IPS DF 6.9 (cell line): ENCODE measurements at places on chromosomes 1 and 21.

- no peak for DNase-seq
Measured at GRCh38 chr1:208851366-208851765, 607.2 kb upstream of the PLXNA2 start.

DNA sequence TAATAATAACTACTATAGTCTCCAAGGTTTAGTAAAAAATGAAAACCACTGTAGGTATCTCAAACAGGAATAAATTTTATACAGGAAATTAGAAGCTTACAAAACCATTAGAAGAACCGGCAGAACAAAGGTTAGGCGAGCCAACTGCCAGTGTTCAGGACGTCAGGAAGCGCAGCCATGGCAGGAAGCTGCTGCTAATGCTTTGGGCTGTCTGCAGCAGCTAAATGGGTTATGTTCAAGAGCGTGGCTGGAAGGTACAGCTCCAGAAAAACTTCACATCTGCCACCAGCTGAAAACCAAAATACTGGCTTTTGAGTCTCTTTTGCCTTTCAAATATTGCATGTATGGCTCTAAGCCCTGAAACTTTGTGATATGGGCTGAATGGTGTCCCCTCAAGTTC is 35.7 kb upstream of the MYSM1 start:
- no peak for DNase-seq

- DNase-seq, result no peak
Measured at GRCh38 chr1:184588701-184589100, 166.0 kb downstream of the EDEM3 start.

DNA sequence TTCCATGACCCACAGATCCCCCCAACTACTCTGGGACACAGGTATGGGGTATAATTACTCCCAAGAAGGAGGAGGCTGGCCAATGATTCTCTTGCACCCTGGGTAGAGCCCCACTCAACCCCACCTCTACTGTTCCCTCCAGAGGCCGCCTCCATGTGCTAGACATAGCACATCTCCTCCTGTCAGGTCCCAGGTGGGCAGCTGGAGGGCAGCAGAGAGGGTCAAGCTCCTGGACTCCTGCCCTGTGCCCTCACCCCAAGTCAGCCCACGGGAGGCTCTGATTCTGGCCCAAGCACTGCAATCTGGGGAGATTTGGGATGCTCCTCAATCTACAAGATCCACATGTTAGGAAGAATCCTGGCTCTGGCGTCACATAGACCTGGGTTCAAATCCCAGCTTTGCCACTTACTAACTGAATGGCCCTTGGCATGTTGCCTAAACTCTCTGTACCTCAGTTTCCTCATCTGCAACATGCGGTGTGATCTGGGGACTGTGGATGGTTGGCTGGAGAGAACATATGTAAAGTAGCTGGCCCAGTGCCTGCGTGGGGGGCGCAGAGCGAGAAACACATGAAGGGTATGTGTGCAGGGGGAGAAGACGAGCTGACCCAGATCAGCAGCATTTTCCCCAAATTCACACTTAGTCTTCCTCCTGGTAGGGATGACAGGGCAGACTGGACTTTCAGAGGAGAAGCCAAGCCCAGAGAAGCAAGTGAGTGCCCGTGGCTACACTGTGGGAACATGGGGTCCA is 23.2 kb downstream of the TNNT2 start:
- DNase-seq, result no peak

DNA sequence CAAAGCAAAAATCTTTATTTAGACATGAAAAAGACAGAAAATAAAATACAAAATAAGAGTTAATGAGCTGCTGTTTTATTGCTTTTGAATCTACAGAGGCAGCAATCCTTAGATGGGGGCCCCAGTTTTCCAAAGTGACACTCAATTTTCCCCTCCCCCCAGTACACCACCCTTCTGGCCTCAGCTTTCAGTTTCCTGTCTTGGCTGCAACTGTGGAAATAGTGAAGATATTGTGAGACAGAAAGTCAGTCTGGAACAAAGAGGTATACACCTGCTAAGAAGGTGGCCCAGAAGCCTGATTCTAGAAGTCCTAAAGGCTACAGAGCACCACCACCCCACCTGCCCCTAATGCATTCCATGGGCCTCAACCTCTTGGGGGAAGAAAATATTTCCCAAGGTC is 1.1 kb upstream of the MTMR11 start:
- no peak for DNase-seq

DNA sequence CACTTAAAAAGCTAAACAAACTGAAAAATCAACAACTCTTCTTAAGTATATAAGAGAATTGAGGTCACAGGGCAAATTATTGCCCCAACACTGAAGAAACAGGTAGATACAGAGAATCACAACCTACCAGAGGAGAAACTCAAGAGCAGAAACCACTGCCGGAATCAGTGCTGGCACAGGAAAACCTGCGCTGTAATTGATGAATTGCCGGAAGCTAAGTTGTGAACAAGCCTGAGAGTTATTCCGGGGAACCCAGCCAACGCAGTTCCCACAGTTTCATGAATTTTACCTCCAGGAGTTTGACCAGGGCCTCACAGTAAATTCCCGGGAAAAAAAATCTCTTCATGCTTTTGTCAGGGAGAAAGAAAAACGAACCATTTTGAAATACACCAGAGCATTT is 657.1 kb upstream of the BRINP3 start:
- no peak for DNase-seq

- DNase-seq, result no peak
Measured at GRCh38 chr1:183873642-183874041, 68.7 kb downstream of the RGL1 start.

GRCh38 chr1:182170891-182171461 is 109.5 kb upstream of the ZNF648 start:
- no peak for DNase-seq

GRCh38 chr1:66290761-66291530 is 243.0 kb upstream of the SGIP1 start:
- DNase-seq, result no peak

- DNase-seq, result no peak
Measured at GRCh38 chr1:13505020-13505419, 8.8 kb downstream of the LRRC38 start.

- no peak for DNase-seq
Measured at GRCh38 chr1:182217967-182218366, 156.5 kb upstream of the ZNF648 start.

GRCh38 chr1:15727424-15727823 is 8.6 kb upstream of the SLC25A34 start:
- DNase-seq, result no peak

- DNase-seq, result peak; percentile 39
Measured at GRCh38 chr1:159421821-159422220, 10.2 kb upstream of the OR10J4 start.

DNA sequence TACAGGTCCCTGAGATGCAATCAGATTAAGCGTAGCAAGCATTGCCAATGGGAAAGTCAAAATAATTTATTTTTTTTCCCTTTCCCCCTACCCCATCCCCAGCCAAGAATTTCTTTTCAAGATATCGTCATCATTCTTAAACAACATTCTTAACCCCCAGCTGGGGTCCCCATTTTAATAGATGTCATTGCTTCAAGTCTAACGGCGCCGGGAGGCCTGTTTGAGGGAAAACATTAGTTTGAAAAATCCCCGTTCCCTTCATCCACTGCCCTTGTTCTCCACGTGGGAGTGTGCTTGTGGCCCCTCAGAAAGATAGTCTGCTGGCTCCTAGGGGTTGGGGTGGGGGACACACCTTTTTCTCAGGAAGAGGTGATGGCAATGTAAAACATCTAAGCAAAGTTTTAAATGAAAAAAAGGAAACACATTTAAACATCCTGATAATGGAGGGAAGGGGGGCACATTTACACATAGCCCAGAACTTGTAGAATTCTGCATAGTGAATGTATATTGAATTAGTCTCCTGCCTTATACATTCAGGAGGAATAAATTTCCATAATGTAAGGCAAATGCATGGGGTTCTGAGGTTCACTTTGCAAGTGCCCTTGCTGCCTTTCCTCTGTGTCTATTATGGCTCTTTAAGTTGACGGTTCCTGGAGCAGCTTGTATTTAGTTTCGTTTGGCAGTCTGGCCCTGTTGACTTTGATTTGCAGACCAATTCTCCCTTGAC is 6.8 kb downstream of the TRNP1 start:
- no peak for DNase-seq

DNA sequence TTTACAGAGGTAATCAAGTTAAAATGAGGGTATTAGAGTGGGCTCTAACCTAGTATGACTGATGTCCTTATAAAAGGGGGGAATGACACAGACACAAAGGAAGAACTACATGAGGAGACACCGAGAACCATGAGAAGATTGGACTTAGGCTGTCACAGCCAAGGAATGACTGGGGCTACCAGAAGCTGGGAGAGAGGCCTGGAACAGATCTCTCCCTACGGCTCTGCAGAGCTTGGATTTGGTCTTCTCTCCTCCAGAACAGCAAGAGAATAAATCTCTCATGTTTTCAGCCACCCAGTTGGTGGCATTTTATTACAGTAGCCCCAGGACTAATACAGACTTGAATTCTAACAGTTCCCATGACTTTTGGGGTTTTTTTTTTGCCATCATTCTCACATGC is 110.8 kb downstream of the PSMG1 start:
- no peak for DNase-seq

GRCh38 chr1:44012941-44013609 is 18.2 kb downstream of the SLC6A9 start:
- DNase-seq, result no peak

DNA sequence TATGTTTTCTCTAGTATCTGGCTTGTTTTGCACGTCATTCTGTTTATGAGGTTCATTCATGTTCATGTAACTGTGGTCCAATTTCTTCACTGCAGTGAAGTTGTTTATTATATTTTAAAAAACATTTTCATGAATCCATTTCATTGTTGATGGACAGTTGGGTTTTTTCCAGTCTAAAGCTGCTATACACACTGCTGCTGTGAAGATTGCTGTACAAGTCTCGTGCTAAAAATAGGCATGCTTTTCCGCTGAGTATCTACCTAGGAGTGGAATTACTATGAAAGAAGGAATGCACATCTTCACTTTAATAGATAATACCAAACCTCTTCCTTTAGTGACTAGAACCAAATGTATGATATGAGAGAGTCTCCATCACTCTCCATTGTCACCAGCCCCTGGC is 49.0 kb upstream of the ETS2 start:
- DNase-seq, result no peak

- no peak for DNase-seq
Measured at GRCh38 chr21:33259428-33259827, 6.7 kb upstream of the IL10RB start.

DNA sequence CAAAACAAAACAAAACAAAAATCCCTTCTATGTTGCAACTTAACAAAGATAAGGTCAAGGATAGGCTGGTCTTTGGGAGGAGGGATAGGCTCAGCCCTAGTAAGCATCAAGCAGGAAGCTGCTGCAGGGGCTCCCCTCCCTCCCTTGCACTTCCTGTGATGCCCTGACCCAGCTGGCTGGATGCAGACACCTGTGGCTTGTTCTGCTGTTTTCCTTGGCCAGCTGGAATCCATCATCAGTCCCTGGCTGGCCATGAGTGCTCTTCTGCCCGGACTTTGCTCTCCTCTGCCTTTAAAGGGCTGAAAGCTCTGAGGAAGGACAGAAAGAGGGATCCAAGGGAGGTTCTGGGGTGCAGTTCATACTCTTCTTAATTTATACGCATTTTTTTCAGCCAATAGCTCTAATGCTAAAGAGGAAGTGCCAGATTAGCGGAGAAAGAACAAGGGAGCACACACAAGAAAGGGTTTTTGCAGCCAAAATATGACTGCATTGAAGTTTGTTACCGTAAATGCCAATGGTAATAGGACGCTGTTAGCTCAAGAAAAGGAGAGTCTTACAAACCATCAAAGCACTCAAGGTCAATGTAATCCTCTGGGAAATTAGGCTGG is 19.9 kb upstream of the UBE2U start:
- no peak for DNase-seq

- DNase-seq, result no peak
Measured at GRCh38 chr21:42135386-42136052, 64.4 kb downstream of the UMODL1 start.

GRCh38 chr1:180277476-180278193 is 47.6 kb downstream of the LHX4 start:
- DNase-seq, result no peak

DNA sequence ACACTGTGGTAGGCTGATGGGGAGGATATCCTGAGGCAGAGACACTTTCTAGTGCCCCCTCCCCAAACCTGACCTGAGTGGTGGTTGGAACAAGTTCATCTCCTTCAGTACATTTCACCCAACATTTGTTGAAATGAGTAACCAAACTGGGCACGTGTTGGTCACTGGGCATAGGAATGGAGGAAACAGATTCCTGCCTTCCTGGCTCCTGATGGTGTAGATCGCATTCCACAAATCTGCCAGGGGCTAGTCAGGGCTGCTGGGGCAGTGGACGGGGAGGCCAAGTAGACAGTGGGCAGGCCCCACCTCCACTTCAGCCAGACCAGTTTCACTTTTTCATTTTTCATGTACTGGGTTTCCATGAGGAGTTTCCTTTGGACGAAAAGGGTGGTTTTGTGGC is 16.5 kb upstream of the ALX3 start:
- no peak for DNase-seq

DNA sequence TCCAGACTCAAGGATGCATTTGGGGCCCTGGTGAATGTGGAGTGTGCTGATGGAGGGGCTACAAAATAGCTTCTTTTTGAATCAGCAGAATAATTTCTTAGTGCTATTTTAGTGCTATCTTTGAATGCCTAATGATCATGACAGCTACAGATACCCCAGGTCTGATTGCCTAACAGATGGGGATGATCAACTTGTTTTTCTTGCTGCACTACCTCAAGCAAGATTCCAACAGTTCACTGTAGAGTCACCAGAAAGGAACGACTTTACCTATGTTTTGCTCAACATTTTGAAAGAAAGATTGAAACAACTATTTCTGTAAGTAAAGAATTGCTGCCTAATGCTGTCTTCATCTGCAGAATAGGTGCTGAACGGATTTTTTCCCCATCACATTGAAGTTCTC is 42.6 kb upstream of the VAV3 start:
- no peak for DNase-seq

GRCh38 chr21:31514598-31514997 is 144.9 kb upstream of the SOD1 start:
- DNase-seq, result no peak

DNA sequence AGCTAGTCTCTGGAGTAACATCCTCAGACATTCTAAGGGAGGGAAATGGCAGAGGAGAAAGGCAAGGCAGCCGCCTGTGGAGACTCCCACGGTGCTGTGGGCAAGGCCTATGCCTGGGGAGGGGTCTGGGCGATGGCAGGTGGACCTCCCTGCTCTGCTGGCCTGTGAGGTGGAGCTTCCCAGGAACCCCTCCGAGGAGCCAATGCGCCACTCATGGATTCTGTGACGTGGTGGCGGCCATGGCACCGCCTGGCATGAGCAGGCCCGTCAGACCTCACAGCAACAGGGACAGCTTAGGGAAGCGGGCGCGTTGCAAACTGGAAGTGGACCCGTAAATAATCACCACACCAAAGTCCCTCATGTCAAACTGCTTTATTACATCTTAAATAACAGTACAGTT is 6.7 kb upstream of the NADK start:
- no peak for DNase-seq

GRCh38 chr1:232901255-232901654 is 49.2 kb upstream of the NTPCR start:
- no peak for DNase-seq

GRCh38 chr1:44557778-44558177 is 116.5 kb downstream of the TMEM53 start:
- no peak for DNase-seq

- no peak for DNase-seq
Measured at GRCh38 chr1:154857441-154858215, 12.5 kb downstream of the KCNN3 start.
